ENCODE measurements at places on chromosomes 5 and 9.

DNA sequence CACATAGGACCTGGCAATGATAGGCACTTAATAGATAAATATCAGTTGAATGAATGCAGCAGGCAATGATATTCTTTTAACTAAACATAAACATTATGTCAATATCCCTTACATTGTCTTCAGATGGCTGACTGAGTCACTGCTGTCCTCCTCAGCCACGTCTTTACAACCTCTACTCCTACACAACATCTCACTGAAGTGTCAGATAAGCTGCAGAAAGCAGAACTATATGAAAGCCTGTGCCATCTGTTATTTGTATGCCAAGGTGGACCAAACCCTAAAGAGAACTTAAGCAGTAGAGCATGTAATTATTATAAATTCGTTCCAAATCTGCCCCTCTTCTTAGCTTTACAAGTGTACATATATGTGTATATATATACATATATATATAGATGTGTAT, 271.2 kb downstream of the RASEF start:
- DNase-seq: no peak

DNA sequence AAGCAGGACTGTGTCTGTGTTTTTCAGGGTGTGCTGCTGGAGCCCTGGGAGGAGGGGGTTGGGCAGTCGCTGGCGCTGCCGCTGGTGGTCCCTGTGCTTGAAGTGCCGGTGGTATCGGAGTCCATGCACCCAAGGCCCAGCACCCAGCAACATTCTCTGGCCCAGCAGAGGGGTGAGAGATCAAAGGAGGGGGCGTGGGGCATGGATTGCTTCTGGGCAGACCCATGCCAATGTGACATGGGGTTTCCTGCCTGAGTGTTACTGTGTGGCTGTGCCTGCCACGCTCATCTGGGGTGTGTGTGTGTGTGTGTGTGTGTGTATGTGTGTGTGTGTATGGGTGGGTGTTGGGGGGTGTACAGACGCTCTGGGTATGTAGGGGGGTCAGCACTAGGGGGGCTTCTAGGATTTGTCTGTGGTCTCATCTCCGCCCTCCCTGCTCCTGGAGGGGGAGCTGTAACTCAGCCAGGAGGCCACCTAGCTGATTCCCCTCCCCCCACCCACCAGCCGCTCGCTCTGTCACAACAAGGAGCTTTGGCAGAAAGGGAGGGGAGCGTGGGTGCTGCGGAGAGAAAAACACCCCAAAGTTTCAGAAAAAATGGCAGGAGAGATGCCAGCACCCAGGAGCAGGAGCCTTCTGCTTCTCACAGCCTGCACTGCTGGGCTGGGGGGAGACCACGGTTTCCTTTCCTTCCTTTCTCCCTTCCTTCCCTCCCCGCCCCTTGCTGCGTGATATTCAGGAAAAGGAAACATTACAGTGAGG, 35.9 kb upstream of the HSPA9 start:
- DNase-seq: no peak

DNA sequence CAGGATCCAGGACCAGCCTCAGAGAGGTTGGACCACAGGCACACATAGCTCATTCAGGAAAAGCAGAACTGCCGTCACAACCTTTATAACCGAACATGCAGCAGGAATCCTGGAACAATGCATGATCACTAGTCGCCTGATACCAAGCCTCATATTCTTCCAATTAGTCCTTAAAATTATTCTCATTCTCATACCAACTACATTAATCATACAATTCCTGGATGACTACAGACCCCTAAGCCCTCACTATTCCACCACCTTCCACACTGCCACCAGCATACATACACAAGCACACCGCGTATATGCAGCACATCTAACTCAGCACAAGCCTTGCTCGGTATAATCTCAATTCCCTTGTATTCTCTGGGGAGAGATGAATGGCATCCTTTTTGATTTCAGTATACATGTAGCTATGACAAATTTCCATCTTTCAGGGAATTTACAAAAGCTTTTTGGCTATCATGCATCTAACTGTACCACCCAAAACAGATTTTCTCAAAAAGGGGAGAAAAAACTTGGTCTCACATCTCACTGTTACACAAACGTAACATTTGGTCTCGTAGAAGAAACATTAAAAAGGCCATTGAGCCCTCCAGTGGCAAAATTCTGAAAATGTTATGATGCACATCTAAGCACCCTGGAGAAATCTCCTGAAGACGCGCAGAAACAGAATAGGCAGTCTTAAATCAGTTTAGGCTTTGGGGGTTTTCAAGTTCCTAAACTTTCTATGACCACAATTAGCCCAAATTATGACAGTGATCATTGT, 46.2 kb downstream of the MCTP1 start:
- no peak for DNase-seq

DNA sequence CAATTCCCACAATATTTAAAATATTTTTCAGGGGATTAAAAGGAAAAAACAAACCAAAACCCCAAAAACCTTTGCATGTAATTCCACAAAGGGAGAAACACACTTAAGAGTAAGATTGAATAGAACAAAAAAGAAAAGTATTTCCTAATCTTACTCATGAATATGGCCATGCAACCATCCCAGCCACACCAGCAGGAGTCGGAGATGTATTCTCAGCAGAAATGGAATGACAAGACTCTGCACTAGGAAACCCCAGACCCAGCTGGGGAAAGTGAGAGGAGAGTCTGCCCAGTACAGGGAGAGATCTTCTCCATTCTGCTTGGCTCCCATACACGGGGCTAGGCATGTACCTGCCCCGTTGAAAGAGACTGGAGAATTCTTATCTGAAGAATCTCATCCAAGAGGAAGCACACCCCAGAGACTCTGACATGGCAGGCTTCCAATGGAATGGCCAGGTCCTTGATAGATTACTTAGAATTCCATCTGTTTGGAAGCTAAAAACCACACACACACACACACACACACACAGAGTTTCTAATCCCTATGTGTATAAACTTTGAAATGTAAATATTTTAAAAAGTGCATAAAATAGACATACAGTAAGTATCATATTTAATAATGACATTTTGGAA, 118.8 kb downstream of the GADD45G start:
- no peak for DNase-seq

DNA sequence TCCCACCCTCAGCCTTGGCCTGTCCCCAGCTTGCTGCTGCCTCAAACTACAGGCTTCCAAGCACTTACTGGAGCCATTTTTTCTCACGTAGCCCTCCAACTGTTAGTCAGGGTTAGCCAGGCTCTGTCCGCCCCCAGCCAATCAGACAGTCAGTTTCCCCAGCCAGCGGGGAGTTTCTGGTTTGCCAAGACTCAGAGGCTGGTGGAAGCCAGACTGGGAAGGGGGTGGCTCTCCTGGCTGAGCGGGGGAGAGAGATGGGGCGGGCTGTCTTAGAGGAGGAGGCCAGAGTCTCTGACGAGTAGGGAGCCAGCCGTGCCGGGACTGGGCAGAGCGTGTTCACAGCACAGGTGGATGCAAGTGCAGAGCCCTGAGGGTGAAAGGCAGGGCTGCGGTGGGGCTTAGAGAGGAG, 15.3 kb downstream of the PROP1 start:
- DNase-seq: no peak

- peak; percentile 23 for DNase-seq
Observed at GRCh38 chr5:1511651-1512540, 11.9 kb downstream of the LPCAT1 start.

DNA sequence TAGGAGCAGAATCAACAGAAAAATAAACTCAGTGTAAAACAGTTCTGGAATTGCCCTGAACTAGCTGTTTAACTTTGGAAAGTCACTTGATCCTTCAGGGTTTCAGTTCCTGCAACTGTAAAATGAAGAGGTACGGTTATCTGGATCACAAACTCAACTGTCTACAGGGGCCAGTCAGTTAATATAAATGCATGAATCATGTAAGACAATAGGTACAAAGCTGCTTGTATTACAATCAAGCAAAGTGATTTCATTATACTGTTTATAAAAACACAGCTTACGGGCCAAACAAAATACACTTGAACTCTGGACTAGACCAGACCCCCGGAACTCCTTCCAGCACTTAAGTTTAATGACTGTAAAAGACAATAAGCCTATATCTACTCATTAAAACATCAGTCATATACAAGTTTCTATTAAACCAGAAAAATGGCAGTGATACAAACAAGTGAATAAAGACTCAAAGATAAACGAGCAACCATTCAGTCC, 73.0 kb downstream of the MRPS27 start:
- no peak for DNase-seq

DNA sequence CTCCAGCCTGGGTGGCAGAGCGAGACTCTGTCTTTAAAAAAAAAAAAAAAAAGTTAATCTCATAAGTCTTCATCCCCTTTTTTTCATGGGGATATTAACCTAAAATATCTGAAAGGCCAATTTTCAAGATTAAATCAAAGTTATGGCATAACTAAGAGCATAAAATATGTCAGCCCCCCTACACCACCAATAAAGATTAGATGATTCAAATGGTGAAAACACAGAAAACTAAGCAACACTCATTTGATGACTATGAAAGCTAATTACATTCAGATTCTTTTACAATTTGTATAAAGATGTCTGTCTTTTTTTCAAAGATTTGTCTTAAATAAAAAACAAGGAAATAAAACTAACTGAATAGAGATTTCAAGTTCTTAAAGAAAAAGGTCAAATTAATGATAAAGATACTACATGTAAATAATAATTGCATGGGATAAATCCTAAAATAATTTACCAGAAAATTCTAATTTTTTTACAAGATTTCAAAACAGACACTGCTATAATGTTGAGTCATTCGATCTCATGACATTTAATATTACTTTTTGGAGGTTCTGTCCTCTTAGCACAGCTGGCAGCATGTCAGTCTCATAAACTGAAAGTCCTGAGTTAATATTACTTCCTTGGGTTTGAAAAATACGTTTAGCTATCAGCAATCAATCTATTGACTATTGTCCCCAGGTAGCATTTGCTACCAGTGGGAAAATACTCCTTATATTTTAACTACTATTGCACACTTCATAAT, 112.9 kb downstream of the KIAA0825 start:
- DNase-seq: no peak

DNA sequence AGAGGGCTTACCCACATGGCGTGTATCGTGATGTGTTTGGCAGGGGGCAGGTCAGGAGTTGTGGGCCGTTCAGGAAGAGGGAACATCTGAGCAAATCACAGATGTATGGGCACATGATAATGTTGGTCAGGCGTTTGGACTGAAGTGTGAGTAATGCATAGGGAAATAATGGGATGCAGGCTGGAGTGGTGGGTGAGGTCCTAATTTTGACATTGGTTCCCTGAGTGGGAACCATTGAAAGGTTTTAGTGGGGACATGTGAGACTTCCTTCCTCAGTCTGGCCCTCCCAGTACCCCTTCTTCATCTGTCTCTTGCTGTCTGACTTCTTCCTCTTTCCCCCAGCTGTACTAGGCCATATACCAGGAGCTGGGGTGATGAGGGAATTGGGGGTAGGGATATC, 7.6 kb downstream of the OTULIN start:
- DNase-seq: no peak

- no peak for DNase-seq
Observed at GRCh38 chr9:99349870-99350269, 127.8 kb downstream of the SEC61B start.

DNA sequence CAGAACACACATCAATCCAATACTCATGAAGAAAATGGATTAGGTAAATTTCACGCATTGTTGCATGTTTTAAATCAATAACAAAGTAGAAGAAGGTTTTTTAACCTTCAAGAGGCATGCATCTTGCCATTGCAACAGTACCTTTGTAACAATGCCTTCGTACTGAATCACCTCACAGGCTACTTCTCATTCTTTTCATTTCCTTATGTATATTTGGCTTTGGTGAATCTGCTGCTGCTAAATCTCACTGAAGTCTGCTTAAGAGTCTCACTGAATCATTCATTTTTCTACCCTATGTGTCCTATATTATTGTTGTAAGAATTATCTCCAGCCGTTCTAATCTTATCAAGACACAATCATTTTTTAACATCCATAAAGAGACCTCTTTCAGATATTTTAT, 152.5 kb downstream of the CDH10 start:
- no peak for DNase-seq

DNA sequence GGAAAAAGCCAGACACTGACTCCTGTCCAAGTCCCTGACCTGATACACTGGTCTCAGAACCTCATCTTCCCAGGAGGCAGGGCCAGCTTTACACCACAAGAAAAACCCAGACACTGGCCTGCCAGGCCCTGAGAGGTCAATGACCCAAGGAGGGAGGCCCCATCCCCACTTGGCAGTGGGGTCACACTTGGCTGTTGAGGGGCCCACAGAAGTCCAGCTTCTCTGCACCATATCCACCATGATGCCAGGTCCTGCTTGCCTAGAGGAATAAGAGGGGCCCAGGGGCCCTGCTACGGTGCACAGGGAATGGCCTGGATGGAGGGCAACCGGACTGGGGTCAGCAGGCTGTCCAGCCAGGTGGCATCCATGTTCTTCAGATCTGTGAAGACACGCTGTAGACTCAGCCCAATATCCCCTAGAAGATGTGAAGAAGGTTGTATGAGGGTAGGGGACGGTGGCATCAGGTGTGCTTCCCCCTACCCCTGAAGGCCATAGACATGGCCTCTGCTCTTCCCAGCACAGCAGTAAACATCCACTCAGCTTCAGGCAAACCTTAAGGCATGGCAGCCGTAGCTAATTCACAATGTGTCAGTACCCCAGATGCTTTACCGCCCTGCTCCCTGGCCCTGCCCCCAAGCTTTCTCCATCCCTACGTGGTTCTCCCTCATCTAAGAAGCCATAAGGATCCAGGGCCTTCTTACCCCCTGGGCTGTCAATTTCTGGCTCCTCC, 6.7 kb downstream of the IRF1 start:
- no peak for DNase-seq

GRCh38 chr5:96499753-96500345, 66.8 kb upstream of the PCSK1 start:
- no peak for DNase-seq

GRCh38 chr5:41878173-41878572, 7.9 kb upstream of the OXCT1 start:
- DNase-seq: no peak

- no peak for DNase-seq
Observed at GRCh38 chr9:75912951-75913350, 22.5 kb downstream of the PCSK5 start.

DNA sequence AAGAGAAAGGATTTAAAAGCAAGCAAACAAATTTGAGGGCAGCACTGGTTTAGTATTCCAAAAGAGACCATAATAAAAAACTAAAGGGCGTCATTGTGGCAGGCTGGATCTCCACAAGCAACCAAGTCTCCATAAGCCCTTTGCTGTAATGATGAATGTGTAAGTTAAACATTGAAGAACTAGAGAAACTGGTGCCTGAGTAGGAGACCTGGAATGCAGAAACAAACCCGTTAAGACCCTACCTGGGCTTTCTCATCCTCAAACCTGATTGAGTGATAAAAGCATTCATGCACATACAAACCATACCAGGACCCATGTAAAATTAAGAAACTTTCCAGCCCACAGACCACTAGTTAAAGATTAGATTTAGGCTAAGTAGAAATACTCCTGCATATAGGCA, 1.9 kb upstream of the SCGB3A2 start:
- no peak for DNase-seq

DNA sequence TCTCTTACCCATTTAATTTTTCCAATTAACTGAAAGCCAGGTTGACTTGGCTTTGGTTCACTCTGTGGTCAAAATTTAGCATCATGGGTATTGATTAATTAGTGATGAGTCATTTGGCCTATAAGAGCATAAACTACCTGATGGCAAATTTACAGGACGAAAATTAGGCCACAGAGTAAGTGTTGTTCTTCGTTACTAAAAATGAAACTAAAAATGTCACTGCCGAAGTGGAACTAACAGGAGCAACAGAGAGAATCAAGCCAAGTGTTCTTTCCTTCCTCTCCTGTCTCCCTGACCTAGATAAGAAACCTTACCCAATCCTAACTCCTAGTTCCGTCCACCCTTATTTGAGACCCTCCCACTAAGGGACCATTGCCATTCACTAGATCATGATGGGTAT, 176.9 kb downstream of the RAB3C start:
- no peak for DNase-seq

- no peak for DNase-seq
Observed at GRCh38 chr5:159049844-159050315, 49.8 kb downstream of the EBF1 start.
